ENCODE measurements at places on chromosomes 1 and 21.

DNA sequence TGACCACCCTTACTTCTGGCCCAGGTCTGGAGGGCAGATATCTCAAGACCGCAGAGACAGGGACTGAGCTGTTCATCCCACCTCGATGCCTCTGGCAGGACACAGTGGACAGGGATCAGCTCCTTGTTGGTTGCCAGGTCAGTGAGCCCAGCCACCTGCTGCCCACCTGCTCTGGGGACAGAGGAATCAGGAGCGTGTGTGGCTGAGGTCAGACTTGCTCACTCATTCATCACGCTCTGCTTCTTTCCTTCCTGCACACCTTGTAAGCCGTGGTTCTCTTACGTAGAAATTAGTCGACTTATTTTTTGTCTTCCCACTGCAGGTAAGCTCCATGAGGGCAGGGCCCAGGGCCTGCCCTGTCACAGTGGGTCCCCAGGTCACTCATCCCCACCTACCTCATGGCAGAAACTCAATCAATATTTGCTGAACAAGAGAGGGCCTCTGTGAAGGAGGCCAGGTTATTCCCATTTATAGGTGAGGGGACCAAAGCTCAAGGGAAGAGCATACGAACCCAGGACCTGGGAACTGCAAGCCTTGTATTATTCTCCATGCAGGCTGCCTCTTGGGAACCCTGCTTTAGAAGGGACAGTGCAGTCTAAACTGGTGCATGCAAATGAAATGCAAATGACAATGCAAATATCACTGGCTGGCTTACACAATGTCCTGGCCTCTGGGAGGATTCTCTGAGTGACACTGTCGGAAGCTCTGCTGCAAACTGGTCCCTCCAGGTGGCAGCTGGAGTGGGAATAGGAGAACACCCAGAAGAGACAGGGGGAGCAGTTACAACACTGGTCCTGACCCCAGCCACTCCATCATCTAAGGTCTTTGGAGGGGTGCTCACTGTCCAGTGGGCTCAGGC lies 58.4 kb upstream of the PAX7 start:
- no peak for DNase-seq

DNA sequence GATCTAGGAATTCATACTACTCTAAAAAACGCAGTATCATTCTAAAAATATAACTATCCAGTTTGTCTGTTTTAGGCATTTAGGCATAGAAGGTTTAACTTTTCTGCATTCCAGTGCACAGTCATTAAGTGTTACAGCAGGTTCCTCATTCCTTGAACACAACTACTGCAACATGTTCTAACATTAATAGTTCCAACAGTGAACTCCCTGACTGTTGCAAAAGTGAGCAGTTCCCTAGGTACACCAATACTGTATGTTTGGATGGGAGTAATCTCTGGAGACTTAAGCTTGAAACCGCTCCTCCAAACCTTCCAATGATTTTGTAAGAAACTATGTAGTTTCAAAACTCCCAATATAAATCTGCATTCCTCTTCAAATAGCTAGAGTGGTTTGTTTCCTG lies 46.2 kb downstream of the UCHL5 start:
- no peak for DNase-seq

DNA sequence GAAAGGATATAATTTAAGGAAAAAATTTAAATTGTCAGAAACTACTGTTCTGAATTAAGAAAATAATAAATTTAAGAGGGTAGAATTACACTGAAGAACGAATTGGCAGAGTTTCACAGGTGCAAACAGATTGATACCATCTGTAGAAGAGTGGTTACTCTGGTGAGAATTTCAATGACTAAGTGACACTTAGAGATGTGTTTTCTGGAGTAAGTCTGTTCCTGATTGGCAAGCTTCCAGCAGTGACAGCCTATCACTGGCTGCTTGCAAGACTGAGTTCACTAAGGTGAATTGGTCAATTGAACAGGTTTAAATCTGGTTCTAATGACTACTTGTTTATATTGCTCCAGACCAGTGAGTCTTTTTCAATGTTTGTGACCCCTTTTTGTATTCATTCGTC lies 838.2 kb upstream of the RGS18 start:
- DNase-seq, result peak; percentile 17

DNA sequence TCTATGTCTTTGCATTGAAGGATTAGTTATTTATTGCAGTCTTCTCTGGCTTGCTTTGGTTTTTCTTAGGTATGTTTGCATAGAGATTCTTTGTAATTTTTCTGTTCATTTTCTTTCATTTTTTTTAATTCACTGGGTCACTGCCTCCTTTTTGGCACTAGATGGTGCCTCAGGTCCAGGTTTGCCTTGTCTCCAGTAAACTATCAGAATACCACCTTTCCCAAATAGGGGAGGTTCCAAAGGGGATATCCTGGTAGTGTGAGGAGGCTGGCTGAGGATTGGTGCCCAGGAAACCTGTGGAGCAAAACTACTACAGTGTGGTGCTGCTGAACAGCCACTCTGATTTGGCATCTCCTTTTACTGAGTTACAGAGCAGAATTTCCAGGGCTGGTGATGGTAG lies 257.1 kb downstream of the KCTD3 start:
- DNase-seq, result peak; percentile 12

DNA sequence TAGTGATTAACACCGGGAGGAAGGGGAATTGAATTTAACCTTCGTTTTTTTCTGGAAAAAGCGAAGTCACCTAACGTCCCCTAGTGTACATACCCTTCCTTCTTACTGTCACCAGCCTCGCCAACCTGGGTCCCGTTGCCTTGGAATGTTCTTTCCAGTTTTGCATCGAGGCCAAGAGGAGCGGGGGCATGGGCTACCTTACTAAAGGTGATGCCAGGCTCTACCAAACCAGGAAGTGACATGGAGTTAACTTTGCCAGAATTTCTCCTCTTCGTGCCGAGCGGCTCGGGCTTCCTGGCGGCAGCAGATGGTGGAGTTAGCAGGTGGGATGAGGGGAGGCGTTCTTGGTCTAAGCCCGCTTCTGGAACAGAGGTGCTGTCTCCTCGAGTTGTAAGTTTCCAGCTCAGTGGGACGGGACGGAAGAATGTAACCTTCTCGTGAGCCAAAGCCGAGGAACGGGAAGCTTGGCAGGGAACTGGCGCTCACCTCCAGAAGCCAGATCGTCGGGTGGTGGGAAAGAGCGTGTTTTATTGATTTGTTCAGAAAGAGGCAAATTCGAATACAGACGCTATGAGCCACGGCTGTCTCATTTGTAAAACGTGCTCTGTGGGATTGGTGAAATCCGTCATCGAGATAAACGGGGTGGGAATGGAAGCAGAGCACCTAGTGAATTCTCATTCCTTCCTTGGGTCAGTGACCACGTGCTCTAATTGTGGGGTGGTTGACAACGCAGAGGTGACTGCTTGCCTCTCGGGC lies 486 bp downstream of the NIPAL3 start:
- DNase-seq, result peak; percentile 60

GRCh38 chr1:41905093-41905675 lies 13.5 kb downstream of the HIVEP3 start:
- DNase-seq, result no peak

DNA sequence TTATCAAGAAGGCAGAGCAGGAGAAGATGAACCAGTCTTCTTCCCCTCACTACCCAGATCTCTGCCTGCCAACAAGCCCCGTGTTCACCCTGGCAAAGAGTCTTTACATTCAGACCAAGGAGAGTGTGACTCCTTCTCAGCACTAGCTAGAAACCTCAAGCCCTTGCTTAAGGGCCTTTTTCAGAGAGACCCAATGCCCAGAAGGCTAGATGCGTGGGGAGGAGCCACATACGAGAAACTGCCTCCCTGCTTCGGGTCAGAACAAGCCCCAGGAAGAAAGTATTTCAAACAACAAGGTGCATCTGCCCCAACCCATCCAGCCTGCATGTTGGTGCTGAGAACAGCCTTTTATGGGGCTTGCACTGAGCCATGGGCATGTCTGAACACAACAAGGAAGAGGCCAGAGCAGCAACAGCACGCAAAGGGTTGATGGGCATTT lies 152.7 kb upstream of the CAMK1G start:
- DNase-seq, result no peak

DNA sequence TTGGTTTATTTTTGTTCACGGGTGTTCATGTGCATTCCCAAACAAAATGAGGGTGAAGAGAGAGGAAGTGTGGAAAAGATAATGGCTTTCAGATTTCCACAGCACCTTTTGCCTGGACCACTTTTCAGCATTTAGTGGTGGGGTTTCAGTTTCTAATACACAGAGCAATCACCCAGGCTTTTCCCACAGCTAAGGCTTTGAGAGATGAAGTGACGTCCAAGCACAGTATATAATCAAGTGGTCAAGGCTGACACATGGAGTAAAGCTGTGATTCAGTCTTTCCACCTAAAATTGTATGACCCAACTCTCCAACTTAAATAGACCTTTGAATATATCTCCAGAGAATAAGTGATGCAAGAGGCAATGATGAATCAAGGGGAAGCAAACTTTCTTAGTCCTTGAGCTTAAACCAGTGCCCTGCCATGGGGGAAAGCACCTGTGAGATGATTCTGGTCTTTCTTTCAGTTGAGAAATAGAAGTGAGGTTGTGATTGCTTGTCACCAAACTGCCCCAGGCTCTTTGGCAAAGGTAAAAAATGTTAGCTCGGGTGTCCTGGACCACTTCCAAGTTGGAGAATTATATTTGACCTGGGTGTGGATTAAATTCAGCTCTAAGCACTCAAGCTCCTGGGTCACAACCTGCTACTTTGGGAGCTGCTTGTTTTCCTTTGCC lies 2.4 kb upstream of the PIK3R3 start:
- peak; percentile 77 for DNase-seq

DNA sequence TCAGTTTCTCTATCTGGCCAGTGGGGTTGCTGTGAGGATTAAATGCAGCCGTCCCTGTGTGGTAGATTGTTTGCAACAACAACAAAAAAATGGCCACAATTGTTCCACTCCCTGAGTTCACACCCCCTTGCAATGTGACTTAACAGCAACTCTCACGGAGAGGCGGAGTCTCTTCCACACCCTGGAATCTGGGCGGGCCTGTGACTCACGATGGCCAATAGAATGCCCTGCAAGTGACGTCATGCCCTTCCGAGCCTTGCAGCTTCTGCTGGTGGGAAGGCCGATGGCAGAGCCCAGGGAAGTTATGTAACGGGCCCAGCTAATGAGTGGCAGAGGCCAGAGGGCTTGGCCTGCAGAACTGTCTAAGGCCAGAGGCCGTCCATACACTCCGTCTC lies 87.9 kb downstream of the RIPK4 start:
- DNase-seq, result peak; percentile 95

DNA sequence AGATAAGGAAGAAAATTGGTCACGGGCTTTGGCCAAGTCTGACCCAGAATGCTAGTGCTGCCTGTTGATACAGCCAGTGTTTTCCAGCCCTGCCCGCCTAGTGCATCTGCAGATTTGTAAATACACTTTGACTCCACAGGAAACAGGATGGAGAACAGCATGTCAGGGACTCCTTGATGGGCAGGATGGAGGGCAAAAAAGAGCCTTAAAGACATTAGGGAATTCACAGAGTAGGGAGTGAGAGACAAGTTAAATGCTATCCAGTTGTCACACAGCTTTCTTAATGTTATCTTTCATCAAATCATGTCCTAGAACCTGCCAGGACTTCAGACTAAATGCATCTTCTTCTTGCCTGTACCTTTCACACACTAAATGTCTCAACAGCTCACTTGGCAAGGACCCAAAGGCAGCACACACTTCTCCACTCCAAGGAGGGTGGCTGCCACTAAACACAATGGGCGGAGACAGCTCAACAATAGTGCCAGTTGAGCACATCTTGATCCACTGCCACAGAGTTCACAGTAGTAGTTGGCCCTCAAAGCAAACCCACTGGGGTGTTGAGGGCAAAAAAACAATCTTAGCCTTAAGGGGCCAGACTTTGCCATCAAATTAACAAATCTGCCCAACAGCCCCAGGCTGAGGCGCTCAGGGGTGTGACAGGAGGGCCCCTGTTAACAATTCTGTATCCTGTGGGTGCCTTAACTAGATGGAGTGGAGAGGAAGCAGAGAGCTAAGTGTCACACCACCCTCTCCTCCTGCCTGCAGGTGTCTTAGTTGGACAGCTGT lies 2.7 kb downstream of the HIVEP3 start:
- no peak for DNase-seq

DNA sequence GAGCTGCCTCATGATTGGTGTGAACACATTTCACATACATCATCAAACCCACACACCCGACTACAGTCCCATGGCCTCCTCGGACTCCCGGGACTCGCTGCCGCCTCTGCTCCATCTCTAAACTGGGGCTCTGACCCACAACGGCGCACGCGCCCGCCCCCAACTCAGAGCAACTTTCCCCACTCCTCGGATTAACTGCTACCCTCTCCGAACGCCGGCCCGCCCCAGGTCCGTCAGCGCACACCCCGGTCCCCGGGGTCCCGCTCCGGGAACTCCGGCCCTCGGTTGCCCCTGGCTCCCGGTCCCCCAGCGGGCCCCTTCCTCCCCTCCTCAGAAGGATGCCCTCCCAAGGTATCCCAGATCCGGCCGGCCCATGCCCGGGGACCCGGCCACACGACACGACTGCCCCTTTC lies 740 bp downstream of the DSTYK start:
- peak; percentile 68 for DNase-seq

GRCh38 chr1:198449727-198450433 lies 90.6 kb downstream of the ATP6V1G3 start:
- no peak for DNase-seq

- DNase-seq, result no peak
These were observed 10.3 kb downstream of the DENND4B start for GRCh38 chr1:153936011-153936802.

- no peak for DNase-seq
These were observed 110.7 kb downstream of the ETS2 start for GRCh38 chr21:38916214-38916964.

- no peak for DNase-seq
These were observed 32.2 kb downstream of the QSOX1 start for GRCh38 chr1:180186831-180187230.

DNA sequence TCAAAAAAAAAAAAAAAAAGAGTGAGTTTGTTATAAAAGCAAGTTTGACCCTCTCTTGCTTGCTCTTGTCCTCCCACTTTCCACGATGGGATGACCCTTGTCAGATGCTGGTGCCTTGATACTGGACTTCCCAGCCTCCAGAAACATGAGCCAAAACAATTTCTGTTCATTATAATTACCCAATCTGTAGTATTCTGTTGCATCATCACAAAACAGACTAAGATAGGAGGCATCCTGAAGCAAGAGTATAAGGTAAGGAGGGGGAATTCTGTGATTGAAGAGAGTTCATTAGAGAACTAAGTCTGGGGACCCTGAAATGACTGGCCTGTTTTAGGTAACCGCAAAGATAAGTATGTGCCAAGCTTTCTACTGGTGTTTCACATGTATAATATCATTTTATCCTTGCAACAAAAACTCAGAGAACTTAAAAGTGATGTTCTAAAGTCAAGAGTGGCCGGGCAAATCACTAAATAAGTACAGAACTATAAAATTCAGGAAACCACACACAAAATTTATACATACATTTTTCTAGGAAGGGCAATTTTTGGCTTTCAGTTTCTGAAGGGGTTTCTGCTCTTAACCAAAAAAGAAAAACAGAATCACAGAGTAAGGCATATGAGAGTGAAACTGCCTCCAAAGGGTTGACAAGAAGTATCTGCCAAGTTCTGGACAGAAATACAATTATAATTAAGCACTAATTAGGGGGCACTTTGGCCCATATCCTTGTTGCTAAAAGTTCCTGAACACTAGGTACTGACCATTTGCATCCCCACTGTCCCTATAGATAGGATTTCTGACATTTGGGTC lies 14.0 kb downstream of the DNALI1 start:
- DNase-seq, result no peak

- DNase-seq, result no peak
These were observed 57.0 kb downstream of the KIF26B start for GRCh38 chr1:245211761-245212160.

Data from NCI-H82 (cell line).